ENCODE measurements at places on chromosomes 7 and 10.

DNA sequence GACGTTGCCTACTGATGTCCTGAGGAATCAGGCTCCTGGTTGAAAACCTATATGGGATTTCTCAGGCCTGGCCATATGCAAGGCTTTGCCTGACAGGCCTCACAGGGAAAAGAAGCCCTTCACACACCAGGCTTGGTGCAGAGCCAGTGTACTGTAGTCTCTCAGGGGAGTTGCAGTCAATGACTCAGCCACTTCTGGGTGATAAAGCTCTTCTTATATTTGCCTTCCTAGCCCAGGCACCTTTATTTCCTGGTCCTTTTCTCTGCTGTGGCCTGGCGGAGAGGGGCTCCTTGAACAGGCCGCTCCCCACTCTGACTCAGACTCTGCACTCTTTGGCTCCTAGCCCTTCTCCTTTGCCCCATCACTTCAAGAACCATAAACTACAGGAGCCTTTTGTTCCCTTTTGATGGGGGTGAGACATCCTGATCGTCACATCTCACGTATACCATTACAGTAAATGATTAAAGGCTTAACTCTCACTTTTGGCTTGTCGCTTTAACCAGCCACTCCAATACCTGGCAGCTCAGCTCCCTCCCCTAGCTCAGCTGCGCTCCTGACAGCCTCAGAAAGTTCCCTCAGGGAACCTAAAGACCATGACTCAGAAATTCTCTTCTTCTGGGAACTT, 33.5 kb downstream of the DPY19L1 start:
- no peak for DNase-seq

GRCh38 chr7:39594988-39595620, 28.3 kb upstream of the RALA start:
- DNase-seq, result no peak

GRCh38 chr7:151243408-151244195, 4.9 kb downstream of the SMARCD3 start:
- no peak for DNase-seq

DNA sequence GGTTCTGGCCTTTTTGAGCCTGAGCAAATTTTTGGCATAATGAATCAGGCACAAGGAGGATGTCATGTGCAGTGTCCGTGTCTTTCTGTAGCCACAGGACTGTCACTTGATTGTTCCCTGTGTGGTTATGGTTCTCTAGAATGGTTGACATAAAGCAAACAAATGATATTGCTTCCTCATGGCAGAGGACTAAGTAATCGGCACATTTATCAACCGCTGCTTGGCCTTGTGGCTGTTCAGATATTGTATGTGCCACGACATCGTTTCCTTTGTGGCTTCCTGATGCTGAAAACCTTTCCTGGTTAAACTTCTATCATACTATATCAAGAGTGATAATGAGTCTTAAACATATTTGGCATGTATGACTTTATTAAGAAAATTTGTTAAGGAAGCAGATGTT, 598.8 kb downstream of the SUGCT start:
- DNase-seq, result no peak

DNA sequence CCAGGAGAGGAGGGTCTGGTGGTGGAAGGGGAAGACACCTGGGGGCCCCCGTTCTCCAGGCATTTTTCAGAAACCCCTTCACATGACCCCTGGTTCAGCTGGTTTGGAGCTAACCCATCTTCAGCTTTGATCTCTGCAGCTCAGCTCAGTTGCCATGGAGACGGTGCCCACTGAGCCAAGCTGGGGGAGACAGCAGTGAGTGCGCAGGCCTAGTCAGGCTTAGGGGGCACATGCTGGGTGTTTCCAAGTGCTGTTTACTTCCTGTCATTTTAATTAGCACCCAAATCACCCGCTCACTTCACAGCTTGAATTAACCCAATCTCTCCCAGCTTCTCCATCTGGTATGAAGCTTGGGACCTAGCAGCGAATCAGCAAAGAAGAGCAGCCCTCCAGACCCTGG, 9.0 kb downstream of the SPOCK2 start:
- no peak for DNase-seq

GRCh38 chr7:152654971-152655370, 21.0 kb downstream of the XRCC2 start:
- DNase-seq, result no peak

- no peak for DNase-seq
Observed at GRCh38 chr7:142436601-142437000, 178.7 kb upstream of the PRSS58 start.

GRCh38 chr7:101133621-101134398, 6.9 kb downstream of the SERPINE1 start:
- DNase-seq, result no peak

- DNase-seq, result no peak
Observed at GRCh38 chr10:66784770-66785169, 141.1 kb upstream of the LRRTM3 start.

GRCh38 chr7:574661-575395, 55.2 kb upstream of the PDGFA start:
- no peak for DNase-seq

DNA sequence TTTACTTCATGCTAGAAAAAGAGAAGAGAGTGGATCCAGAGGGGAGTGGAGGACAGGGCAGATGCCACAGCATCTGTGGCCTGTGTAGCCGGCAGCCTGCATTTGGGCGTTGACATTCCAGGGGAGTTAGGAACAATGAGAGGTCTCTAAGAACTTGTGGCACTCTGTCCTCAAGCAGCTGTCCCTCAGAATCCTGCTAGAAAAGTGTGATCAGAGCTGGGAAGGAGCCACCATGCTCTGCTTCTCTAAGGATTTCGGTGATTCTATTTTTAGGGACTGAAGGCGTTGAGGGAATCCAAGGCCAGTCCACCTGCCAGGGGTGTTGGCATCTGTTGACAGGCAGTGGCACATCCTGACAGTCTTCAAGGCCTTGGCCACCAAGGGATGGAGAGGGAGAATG, 7.6 kb downstream of the LRIT2 start:
- DNase-seq, result no peak

DNA sequence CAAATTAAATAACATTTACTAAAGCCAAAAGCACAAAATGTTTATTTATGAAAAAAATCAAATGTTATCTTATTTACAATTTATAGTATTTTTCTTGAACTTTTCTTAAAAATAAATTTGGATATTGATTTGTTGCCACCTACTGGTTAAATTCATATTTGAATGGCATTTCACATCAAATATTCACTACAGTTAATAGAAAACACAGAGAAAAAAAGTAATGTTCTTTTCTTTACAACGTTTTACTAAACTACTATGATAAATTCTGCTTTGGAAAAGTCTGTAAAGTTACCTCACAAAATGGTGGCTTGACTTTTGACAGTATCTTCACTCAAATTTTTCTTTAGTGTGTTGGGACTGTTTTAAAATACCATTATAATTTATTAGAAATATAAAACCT, 52.7 kb downstream of the SRPK2 start:
- DNase-seq, result no peak

DNA sequence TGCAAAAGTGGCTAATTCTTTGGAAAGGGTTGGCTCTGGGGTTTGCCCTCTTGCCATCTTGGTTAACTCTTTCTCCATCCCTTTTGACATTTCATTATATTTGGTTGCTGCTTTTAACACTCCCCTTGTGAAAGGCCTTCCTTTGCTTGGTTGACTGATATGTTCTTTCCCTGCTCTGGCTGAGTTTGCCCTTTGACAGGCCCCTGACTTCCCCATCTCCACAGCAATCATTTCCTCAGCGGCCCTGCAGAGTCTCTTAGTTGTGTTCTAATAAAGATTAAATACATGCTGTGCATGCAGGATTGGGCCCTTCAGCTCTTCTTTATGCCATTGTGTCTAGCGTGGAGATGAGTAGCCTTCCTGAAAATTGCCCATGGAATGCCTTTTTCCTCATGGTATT, 84.5 kb upstream of the CSTF2T start:
- DNase-seq, result no peak
